ENCODE measurements at places on chromosomes 4 and X. TPM values are rescaled to one million over a fixed set of nuclear protein-coding genes. Genes with fewer than 3 reads are reported as not detected.

ATP2B3 gene
- total RNA-seq = not detected

DNA sequence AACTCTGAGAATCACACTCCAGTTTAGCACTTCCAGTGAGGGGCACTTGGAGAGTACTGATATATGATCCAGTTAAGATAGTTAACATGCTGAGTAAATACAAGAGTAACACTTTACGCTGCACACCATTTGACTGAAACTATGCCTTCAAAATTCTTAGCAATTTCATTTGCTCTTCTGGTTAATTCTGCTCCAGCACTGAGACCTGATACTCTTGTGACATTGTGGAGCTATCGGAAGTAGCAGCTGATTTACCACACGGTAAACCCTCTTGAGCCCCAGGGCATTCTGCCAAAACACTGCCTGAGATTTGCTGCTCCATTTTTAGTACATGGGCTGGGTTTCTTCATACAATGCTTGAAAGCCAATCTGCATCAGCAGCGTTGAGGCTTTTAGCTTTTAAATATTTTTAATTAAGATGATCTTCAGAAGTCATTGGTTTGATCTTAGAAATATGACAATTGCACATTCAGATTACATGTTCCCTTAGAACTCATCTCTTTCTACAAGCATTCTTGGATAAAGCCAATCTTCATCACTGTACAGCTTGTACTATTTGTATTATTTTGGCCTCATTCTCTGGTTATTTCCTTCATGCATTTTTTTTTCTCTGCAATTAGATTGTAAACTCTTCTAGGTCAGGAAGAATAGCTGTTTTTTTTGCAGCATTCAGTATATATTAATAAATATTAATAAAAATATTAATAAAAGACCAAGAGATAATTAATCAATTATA is 67.8 kb upstream of the ETNPPL start:
- DNase-seq = no peak

MBNL3 gene
- 19.0 TPM for total RNA-seq

NPFFR2 gene
- not detected for total RNA-seq

DDIT4L gene
- 2.7 TPM for total RNA-seq

ARSJ gene
- 1.8 TPM for total RNA-seq

UGDH gene
- 39.5 TPM for total RNA-seq

- no peak for DNase-seq
These were observed 342.7 kb downstream of the GLUD2 start for GRCh38 chrX:121389976-121390714.

CYBB gene
- 20.4 TPM for total RNA-seq

GRCh38 chrX:139201924-139202323 is 328.6 kb upstream of the F9 start:
- no peak for DNase-seq

PNMA3 gene
- 0.30 TPM for total RNA-seq

Measured in tibial nerve (tissue), 4 donors.